ENCODE measurements at places on chromosomes 2 and 18. TPM values are rescaled to one million over a fixed set of nuclear protein-coding genes. Genes with fewer than 3 reads are reported as not detected.

Gene FAM124B
- total RNA-seq, result 0.55 TPM

Gene DCDC2C
- total RNA-seq, result not detected

Gene BOD1L2
- not detected for total RNA-seq

DNA sequence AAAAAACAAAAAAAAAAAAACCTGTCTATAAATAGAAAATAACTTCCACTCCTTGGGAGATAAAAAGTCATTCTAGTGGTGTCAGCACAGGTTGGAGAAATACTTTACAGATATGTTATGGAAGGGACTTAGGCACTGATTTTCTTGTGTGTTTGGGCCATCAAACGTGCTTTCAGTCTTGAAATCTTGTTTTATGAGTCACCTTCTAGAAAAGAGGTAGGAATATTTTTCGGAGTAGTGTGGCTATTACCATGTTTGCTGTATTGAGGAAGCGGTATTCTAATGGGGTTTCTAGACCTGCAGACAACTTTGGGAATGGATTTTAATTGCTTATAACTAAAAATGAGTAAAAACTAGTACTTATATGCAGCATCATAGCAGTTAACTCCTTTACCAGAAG lies 12.0 kb downstream of the HNMT start:
- DNase-seq, result no peak

- DNase-seq, result no peak
Measured at GRCh38 chr2:27573452-27573851, 9.4 kb upstream of the ZNF512 start.

- no peak for DNase-seq
Measured at GRCh38 chr18:45437366-45437765, 177.9 kb upstream of the SLC14A2 start.

GRCh38 chr18:35049111-35050027 lies 8.2 kb downstream of the MAPRE2 start:
- no peak for DNase-seq

- DNase-seq, result no peak
Measured at GRCh38 chr18:8762968-8763367, 57.6 kb downstream of the MTCL1 start.

GRCh38 chr2:120910164-120910563 lies 174.5 kb downstream of the GLI2 start:
- no peak for DNase-seq

- no peak for DNase-seq
Measured at GRCh38 chr2:138997346-138997745, 217.2 kb upstream of the NXPH2 start.

GRCh38 chr2:237154082-237154638 lies 68.5 kb downstream of the COPS8 start:
- DNase-seq, result peak; percentile 15

DNA sequence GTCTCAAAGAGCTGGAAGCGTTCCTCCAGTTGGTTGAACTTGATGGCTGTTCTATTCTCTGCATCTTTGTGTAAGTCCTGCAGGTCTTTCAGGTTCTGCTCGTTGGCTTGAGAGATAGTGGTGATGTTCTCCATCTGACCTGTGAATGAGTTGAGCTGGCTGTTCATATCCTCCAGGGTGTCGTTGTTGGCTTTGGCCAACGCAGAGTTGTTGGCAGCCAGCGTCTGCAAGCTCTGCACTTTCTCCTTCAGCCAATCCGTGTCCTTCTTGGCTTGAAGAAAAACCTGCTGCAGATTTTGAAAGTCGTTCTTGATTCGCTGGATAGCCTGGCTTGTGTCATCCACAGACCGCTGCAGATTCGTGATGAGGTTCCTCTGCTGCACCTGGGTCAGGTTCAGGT lies 78.8 kb upstream of the THOC1 start:
- DNase-seq, result no peak

- DNase-seq, result peak; percentile 59
Measured at GRCh38 chr18:78580835-78581339, 398.7 kb upstream of the SALL3 start.

GRCh38 chr2:139033300-139033699 lies 253.1 kb upstream of the NXPH2 start:
- no peak for DNase-seq

Measured in lower leg skin (tissue), 4 donors.